Stimulated activated CD8-positive, alpha-beta memory T cell treated with anti-CD3 and anti-CD28 coated beads, Interleukin-7, amount 100 ng/mL, for 48 hours (primary cell): ENCODE measurements at places on chromosomes 7 and 10.

- no peak for DNase-seq
Observed at GRCh38 chr10:119257899-119258419, 50.6 kb downstream of the GRK5 start.

GRCh38 chr10:121926671-121927317, 1.0 kb downstream of the ATE1 start:
- DNase-seq = no peak

- DNase-seq = no peak
Observed at GRCh38 chr10:43316988-43317387, 50.1 kb upstream of the RASGEF1A start.

GRCh38 chr10:125087897-125088215, 72.5 kb downstream of the CTBP2 start:
- no peak for DNase-seq

DNA sequence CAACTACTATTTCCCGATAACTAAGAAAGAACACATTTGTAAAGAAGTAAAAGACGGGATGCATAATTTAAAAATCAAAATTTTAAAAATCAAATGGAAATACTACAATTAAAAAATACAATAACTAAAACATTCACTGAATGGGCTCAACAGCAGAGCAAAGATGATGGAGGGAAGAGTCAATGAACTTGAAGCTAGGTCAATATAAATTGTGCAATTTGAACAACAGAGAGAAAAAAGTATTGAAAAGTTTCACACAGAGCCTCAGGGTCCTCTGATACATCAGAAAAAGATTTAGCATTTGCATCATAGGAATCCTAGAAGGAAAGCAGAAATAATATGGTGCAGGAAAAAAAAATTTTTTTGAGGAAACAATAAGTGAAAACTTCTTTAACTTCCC, 581.0 kb downstream of the KCNMA1 start:
- no peak for DNase-seq
